Activated naive CD8-positive, alpha-beta T cell treated with anti-CD3 and anti-CD28 coated beads, Interleukin-2, amount 50 U/mL, for 24 hours (primary cell): ENCODE measurements at places on chromosomes 11 and 22.

DNA sequence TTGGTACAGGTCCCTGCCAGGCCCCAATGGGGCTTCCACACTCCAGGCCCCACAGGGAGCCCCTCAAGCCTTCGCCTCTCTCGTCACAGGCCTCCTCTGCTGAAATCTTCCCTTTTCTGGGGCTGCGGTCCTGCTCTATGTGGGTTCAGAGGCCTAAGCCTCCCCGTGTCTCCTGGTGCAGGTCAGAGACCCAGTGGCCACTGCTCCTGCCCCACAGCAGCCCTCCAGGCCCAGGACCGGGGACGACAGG lies 5.9 kb upstream of the IFITM3 start:
- DNase-seq = no peak
- H3K4me1 ChIP-seq = peaks cover 78% of the 10 kb centered on the region
- H3K4me3 ChIP-seq = peak overlapping the region; percentile 64
- peaks cover 2% of the 10 kb centered on the region for H3K27me3 ChIP-seq

DNA sequence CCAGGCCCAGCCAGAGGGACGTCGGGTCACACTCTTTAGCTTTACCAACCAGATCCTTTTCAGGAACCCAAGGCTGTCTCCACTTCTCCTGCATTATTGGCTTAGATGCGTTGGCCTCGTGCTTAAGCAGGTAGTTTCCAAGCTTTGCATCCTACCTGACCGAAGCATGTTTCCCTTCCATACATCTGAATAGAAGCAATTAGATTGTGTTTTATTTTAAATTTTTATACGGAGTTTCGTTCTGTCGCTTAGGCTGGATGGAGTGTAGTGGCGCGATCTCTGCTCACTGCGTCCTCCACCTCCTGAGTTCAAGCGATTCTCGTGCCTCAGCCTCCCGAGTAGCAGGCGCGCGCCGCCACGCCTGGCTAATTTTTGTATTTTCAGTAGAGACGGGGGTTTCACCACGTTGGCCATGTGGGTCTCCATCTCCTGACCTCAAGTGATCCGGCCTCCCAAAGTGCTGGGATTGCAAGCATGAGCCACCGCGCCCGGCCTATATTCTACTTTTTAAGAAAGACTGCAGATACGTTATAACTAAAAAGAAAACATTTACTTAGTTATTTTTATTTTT lies 677 bp downstream of the DYNC2H1 start:
- peak overlapping the region; percentile 86 for H3K4me3 ChIP-seq
- no peaks in the 10 kb centered on the region for H3K27me3 ChIP-seq
- H3K36me3 ChIP-seq = no peaks in the 10 kb centered on the region
- H3K4me1 ChIP-seq = peaks cover 16% of the 10 kb centered on the region
- DNase-seq = peak; percentile 15
- peak overlapping the region; percentile 82 for H3K27ac ChIP-seq

GRCh38 chr11:97570636-97571035 lies 1180.8 kb downstream of the JRKL start:
- DNase-seq = no peak
- H3K27ac ChIP-seq = no peak overlapping the region
- H3K4me1 ChIP-seq = no peaks in the 10 kb centered on the region
- H3K36me3 ChIP-seq = no peaks in the 10 kb centered on the region
- H3K27me3 ChIP-seq = no peaks in the 10 kb centered on the region
- H3K4me3 ChIP-seq = no peak overlapping the region

- no peak overlapping the region for H3K27ac ChIP-seq
- DNase-seq = no peak
- H3K4me1 ChIP-seq = peaks cover 2% of the 10 kb centered on the region
- H3K27me3 ChIP-seq = peaks cover 2% of the 10 kb centered on the region
- H3K4me3 ChIP-seq = no peak overlapping the region
Measured at GRCh38 chr11:86097980-86098379, 29.1 kb upstream of the PICALM start.

DNA sequence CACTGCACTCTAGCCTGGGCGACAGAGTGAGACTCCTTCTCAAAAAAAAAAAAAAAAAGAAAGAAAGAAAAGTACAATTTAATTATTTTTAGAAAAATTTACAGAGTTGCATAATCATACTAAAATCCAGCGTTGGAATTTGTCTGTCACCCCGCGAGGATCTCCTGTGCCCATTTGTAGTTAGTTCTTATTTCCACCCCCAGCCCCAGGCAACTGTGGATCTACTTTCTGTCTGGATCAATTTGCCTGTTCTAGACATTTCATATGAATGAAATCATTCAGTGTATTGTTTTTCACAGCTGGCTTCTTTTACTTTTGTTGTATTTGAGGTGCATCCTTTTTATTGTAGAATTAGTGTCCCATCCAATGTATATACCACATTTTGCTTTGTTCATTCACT lies 102.6 kb upstream of the RASSF10 start:
- peaks cover 4% of the 10 kb centered on the region for H3K27me3 ChIP-seq
- DNase-seq = no peak
- no peak overlapping the region for H3K4me3 ChIP-seq

DNA sequence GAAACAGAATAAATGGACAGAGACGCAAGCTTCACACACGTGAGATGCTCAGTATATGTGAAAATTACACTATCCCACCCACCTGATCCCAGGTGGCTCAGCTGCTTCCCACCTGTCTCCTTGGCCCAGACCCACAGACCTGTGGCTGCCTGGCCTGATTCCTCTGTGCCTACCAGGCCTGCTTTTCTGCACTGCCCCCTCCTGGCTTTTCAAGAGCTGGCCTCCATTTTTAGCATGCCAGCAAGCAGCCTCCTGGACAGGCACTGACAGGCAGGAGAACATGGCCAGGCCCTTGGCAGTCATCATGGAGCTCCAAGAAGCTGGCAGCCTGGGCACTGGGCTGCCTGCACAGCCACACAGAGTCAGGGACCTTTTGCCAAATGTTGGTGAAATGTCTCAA lies 79.5 kb upstream of the HMGXB4 start:
- no peak for DNase-seq
- H3K4me1 ChIP-seq = no peaks in the 10 kb centered on the region
- H3K27me3 ChIP-seq = peaks cover 22% of the 10 kb centered on the region
- H3K27ac ChIP-seq = no peak overlapping the region
- no peak overlapping the region for H3K4me3 ChIP-seq

GRCh38 chr11:30196400-30197206 lies 34.2 kb upstream of the FSHB start:
- DNase-seq = peak; percentile 45
- H3K27me3 ChIP-seq = peaks cover 1% of the 10 kb centered on the region
- H3K4me1 ChIP-seq = no peaks in the 10 kb centered on the region
- no peaks in the 10 kb centered on the region for H3K36me3 ChIP-seq
- no peak overlapping the region for H3K4me3 ChIP-seq

DNA sequence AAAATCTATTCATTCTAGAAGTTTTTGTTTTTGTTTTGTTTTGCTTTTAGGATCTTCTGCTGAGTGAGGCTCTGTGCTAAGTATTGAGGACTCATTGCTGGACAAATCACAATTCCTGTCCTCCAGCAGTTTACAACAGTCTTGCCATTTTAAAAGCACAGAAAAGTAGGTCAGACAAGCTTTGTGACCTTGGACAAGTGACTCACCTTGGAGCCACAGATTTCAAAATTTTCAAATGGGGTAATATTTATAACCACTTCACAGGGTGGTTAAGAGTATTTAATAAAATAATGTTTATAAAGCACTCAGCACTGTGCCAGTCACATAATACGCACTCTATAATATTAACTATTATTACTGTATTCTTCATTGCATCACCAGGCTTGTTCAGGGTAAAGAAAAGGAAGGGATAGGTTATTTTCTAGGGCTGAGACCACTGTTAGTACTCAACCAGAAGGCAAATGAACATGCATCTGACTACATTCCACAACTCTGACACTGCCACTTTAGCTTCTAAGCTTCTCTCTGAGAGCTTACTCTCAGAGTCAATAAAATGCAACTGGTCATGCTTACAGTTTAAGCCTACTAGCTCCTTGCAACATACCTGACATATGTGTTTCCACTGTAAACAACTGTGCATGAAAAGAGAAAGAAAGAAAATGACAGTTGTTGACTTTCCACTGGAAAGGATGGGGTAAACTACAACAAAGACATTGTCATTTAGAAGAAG lies 63.2 kb upstream of the FIBIN start:
- H3K36me3 ChIP-seq = no peaks in the 10 kb centered on the region
- DNase-seq = no peak
- H3K27ac ChIP-seq = no peak overlapping the region

DNA sequence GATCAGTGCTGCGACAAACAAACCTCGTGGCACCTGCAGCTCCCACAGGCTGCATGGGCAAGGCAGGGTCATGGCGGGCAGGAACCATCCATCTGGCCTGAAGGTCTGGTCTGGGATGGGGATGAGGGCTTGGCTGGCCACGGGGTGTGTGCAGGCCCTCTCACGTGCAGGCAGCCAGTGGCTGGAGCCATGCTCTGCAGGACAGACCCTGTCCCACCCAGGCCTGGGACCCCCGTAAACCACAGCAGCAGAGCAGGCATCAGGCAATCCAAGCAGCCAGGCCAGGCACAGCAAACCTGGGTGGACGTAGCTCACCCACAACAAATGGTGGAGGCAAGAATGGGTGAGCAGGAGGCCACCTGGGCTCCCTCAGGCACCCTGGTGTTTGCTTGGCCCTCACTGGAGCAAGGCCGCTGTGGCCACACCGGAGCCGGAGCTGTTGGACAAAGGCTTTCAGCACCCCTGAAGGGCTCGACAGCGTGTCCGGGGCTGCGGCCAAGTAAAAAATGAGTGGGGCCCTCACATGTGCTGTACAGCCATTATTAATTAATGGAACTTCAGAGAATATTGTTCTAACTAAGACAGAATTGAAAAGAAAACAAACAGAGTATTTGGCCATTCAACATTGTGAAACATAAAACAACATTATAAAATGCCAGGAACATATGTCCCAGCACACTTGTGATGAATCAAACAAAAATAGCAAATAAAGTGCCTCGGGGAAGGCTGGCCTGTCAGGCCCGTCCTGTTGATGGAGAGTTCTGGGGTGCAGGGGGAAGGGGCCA lies 24.0 kb upstream of the GNB1L start:
- no peak overlapping the region for H3K4me3 ChIP-seq
- H3K27ac ChIP-seq = no peak overlapping the region
- DNase-seq = no peak
- H3K36me3 ChIP-seq = no peaks in the 10 kb centered on the region
- no peaks in the 10 kb centered on the region for H3K27me3 ChIP-seq

GRCh38 chr11:14894657-14895598 lies 2.9 kb upstream of the CYP2R1 start:
- no peak overlapping the region for H3K4me3 ChIP-seq
- H3K4me1 ChIP-seq = peaks cover 46% of the 10 kb centered on the region
- no peak for DNase-seq
- H3K27me3 ChIP-seq = no peaks in the 10 kb centered on the region
- peaks cover 7% of the 10 kb centered on the region for H3K36me3 ChIP-seq
- peak overlapping the region; percentile 72 for H3K27ac ChIP-seq

- peaks cover 11% of the 10 kb centered on the region for H3K27me3 ChIP-seq
- no peaks in the 10 kb centered on the region for H3K36me3 ChIP-seq
- no peak overlapping the region for H3K27ac ChIP-seq
- no peak for DNase-seq
- no peak overlapping the region for H3K4me3 ChIP-seq
- no peaks in the 10 kb centered on the region for H3K4me1 ChIP-seq
Measured at GRCh38 chr11:134398079-134398444, 14.0 kb downstream of the B3GAT1 start.

GRCh38 chr11:113817162-113817561 lies 37.6 kb downstream of the CLDN25 start:
- H3K4me3 ChIP-seq = no peak overlapping the region
- no peak overlapping the region for H3K27ac ChIP-seq
- peaks cover 15% of the 10 kb centered on the region for H3K36me3 ChIP-seq
- no peak for DNase-seq
- H3K4me1 ChIP-seq = no peaks in the 10 kb centered on the region

DNA sequence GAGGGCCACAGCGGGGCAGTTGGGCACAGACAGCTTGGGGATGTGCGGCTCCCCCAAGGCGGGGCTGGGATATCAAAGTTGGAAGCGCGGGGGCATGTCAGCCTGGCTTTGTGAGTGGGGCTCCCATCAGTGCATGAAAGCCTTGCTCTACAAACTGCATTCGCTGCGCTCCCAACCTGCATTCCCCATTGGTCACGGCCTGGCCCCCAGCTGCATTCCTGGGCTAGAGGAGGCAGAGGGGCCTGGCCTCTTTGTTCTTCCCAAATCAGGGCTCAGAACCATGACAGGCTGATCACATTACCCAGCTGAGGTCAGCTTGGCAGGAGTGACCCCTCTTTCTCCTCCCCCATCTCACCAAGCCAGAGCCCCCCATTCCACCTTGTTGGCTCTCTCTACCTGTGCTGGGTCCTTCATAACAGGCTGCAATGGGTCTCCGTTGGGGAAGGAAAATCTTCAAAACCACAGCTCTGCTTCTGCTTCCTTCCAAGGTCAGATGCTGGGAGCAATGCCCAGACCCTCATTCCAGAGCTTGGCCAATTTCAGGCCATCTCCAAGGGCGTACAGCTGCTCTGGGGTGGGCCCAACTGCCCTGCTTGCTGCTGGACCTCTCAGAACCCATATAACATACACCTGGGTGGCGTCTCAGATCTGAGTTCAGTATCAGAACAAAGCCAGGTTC lies 38.7 kb upstream of the CDON start:
- H3K27me3 ChIP-seq = no peaks in the 10 kb centered on the region
- H3K36me3 ChIP-seq = no peaks in the 10 kb centered on the region
- DNase-seq = no peak
- no peak overlapping the region for H3K4me3 ChIP-seq
- H3K27ac ChIP-seq = no peak overlapping the region

- H3K4me3 ChIP-seq = no peak overlapping the region
- H3K27me3 ChIP-seq = no peaks in the 10 kb centered on the region
- no peaks in the 10 kb centered on the region for H3K36me3 ChIP-seq
- no peak overlapping the region for H3K27ac ChIP-seq
- no peaks in the 10 kb centered on the region for H3K4me1 ChIP-seq
- no peak for DNase-seq
Measured at GRCh38 chr11:26896719-26897118, 97.2 kb upstream of the FIBIN start.

- DNase-seq = no peak
- no peaks in the 10 kb centered on the region for H3K27me3 ChIP-seq
- H3K27ac ChIP-seq = no peak overlapping the region
- no peak overlapping the region for H3K4me3 ChIP-seq
Measured at GRCh38 chr11:131889760-131890581, 519.6 kb downstream of the NTM start.

DNA sequence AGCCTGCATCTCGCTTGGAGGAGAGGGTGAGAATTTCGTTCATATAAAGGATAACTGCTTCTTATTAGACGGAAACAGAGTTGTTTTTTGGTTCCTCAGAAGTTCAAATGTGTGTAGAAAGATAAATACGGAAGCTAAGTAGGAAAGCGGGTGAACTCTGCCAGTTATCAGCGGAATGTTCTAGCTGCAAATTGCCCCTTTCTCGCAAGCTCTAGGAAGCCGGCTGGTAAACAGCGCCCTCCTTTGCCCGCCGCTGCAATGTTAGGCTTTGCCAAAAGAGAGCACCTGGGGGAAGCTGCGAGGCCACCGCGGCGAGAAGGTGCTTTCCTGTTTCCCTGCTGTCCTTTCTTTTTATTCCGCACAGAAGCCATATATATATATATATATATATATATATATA lies 67.0 kb downstream of the IGLL5 start:
- H3K27ac ChIP-seq = no peak overlapping the region
- no peak overlapping the region for H3K4me3 ChIP-seq
- H3K36me3 ChIP-seq = no peaks in the 10 kb centered on the region
- peak; percentile 58 for DNase-seq
- H3K4me1 ChIP-seq = peaks cover 8% of the 10 kb centered on the region
- peaks cover 40% of the 10 kb centered on the region for H3K27me3 ChIP-seq

GRCh38 chr11:116826751-116827431 lies 2.8 kb upstream of the APOC3 start:
- no peaks in the 10 kb centered on the region for H3K36me3 ChIP-seq
- H3K4me1 ChIP-seq = no peaks in the 10 kb centered on the region
- H3K27ac ChIP-seq = no peak overlapping the region
- DNase-seq = no peak
- no peak overlapping the region for H3K4me3 ChIP-seq
- H3K27me3 ChIP-seq = no peaks in the 10 kb centered on the region
